GM12864 (cell line): ENCODE measurements at places on chromosomes 7 and 10.

DNA sequence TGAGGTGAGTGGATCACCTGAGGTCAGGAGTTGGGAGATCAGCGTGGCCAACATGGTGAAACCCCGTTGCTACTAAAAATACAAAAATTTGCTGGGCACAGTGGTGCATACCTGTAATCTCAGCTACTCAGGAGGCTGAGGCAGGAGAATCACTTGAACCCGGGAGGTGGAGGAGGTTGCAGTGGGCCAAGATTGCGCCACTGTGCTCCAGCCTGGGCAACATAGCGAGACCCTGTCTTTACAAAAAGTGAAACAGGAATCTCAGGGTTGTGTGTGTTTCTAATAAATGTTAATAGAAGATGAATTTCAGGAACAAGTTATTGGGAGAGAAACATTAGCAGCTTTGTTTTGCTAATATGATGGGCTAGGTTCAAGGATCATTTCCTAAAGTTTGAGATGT is 19.9 kb downstream of the PPP2R2D start:
- DNase-seq, result no peak

DNA sequence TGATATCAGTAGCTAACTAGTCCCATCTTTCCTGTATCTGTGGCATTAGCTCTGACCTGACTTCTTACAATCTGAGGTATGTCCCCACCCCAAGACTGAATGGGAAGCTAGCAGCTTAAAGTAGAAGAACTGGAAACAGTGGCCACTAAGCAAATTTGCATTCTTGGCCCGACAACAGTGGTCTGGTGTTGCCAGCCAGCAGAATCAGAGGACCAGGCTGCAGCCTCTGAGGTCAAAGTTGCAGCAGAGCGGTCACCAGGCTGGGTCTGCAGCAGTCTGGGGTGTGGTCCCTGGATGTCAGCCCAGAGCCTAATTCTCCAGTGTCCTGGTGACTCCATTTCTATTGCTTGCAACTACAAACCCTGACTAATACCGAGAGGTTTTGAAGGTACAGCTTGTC is 26.3 kb downstream of the FAM107B start:
- DNase-seq, result no peak

GRCh38 chr10:71125749-71126107 is 86.6 kb upstream of the UNC5B start:
- no peak for DNase-seq

- DNase-seq, result no peak
These were observed 473.3 kb downstream of the GATA3 start for GRCh38 chr10:8527773-8528172.

- no peak for DNase-seq
These were observed 8.4 kb upstream of the IFIT1B start for GRCh38 chr10:89369156-89370105.

- peak; percentile 3 for DNase-seq
These were observed 259.8 kb downstream of the GLI3 start for GRCh38 chr7:41977151-41977651.

GRCh38 chr10:73413108-73413527 is 740 bp downstream of the ANXA7 start:
- DNase-seq, result peak; percentile 49

DNA sequence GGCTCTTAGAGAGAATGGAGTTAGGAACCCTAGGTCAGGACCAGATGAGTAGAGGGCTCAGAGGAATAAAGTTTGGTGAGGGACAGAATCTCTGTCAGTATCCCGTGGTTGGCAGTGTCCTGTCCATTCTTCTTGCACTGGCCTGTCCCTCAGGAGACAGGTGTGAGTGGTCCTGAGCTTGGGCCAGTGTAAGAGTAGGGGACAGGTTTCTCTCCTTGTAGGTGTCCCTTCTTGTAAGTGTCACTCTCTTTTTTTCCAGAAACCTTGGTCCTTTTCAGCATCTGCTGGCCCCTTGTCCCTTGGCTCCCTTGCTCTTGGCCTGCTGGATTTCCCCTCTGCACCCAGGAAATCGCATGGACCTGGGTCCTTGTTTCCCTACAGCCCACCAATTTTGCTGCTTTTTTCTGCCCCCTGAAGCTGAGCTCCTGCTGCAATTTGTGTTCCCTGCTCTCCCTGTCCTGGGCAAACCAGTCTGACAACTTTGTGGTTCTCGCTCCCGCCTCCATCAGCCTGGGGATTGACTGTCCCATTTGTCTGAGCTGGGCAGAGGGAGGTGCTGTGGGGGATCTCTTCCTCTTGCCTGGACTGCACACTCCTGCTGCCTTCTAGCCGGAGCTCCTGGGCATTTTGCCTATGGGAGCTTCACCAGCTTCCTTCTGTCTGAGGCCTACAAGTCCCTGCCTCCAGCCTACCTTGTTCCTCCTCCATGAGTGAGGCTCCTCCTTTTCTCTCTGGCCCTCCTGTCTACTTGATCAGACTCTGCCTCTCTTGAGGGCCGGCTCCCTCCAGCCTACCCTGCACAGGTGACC is 6.5 kb downstream of the TSPAN14 start:
- no peak for DNase-seq
